ENCODE measurements at places on chromosomes 5 and 9.
A peak's percentile ranks its signal among the peaks of the same experiment; 100 is the strongest.

DNA sequence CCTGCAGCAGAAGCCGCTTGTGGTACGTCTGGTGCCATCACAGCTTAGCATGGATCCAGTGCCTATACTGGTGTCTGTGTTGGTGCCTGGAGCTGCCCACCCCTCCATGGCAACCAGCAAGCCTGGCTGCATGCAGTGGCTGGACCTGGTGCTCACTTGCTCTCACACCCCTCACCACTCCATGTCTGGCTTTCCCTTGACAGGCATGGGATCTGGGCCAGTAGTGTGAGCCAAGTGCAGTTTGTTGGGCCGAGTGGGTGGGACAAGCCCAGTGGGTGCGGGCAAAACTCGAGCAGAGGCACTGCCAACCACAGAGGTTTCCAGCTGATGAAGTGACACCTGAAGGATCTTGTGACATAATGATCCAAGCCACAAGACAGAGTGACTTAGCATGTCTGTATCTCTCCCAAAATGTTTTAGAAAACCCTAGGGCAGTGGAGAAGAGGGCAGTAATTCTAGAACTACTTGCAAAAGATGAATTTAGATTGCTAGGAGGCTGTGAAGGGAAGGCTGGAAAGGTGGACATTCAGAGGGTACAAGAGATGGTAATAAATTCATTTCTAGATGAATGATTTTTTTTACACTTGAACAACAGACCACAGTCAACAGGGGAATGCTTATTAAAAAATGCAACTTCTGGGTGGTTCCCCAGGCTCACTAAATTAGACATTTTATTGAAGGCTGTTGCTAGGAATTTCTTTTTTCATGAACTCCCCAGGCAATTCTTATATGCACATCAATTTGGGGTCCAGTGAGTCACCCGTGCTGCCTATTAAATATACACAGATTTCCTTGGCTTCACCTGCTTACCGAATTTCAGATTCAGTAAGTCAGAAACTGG, 660.3 kb downstream of the TLR4 start:
- DNase-seq = no peak

- DNase-seq = no peak
Measured at GRCh38 chr9:92737611-92738299, 26.9 kb downstream of the BICD2 start.

- no peak for DNase-seq
Measured at GRCh38 chr5:39608024-39608423, 183.2 kb upstream of the DAB2 start.

GRCh38 chr5:132425009-132425937, 55.8 kb downstream of the SLC22A5 start:
- no peak for DNase-seq

DNA sequence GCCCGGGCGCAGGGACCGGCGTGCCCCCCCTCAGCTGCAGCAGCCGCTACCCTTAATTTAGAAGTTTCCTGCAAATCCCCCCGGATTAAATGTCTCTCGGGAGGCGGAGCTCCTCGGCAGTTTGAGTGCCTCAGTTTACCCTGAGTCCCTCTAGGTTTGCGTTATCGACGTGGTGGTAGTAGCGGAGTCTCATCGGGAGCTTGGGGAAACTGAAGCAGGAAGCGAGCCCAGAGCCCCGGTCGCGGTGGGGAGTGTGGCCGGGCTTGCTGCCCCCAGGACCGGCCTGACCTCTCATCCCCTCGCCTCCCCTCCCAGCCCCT, 529 bp upstream of the TPM2 start:
- no peak for DNase-seq

GRCh38 chr5:95191330-95191729, 93.6 kb downstream of the MCTP1 start:
- no peak for DNase-seq

DNA sequence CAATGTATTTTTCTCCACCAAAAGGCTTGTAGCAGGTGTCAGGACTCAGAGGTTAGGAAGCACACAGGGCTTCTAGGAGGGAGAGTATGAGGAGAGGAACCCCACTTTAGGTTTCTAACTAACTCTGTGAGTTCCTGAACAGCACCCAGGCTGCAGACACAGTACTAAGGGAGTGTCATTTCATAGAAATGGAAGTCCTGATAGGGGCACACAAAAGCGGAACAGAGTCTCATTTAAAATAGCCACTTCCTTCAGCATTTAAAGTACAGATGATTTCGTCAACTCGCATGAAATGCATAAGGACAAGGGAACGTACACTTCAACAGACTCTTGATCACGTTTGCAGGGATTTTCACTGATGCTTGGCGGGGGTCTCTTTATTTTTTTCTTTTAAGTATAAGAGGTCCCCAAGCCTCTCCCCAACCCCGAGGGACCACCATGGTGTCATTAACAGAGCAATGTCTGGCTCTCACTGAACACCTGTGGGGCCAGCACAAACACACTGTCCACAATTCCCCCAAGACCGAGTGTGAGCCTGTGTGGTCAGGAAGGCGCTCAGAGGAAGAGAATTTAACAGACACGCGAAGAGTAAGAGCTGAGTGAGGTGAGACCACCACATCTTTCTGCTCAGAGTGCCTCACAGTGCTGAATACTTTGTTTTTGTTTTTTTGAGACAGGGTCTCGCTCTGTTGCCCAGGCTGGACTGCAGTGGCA, 82.3 kb downstream of the SECISBP2 start:
- DNase-seq = no peak

DNA sequence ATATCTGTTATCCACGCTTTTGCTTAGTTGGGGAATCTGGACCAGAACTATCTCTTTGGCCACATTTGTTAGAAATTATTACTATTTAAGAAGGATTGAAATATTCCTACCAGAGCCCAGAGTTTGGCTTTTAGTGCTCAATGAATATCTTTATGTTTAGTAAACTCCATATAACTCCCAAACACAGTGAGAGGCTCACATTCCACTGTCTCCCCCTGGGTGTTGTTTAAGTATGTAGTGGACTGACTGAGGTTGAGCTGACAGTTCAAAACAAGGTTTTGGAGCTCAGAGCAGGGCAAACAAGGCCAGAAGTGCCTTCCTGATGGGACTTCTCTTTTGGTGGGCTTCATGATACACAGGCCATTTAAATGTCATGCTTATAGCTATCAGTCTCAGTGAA, 216.0 kb downstream of the SMARCA2 start:
- DNase-seq = no peak

DNA sequence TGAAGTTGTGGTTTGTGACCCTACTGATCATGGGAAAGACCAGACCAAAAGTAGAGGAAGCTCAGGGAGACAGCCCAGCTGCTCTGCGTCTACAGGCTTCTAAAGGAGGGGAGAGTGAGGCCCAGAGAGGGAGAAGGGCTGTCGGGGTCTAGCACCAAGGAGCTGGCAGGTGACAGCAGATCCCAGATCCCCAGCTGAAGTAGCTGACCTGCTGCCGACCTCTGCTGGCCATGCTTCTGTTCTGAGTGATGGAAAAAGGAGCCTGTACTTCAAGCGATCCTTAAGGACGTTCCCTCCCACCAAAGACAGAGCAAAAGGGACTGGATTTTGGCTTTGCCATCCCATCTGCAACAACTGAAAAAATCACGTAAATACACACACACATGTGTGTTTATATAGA, 22.7 kb upstream of the QSOX2 start:
- DNase-seq = no peak

DNA sequence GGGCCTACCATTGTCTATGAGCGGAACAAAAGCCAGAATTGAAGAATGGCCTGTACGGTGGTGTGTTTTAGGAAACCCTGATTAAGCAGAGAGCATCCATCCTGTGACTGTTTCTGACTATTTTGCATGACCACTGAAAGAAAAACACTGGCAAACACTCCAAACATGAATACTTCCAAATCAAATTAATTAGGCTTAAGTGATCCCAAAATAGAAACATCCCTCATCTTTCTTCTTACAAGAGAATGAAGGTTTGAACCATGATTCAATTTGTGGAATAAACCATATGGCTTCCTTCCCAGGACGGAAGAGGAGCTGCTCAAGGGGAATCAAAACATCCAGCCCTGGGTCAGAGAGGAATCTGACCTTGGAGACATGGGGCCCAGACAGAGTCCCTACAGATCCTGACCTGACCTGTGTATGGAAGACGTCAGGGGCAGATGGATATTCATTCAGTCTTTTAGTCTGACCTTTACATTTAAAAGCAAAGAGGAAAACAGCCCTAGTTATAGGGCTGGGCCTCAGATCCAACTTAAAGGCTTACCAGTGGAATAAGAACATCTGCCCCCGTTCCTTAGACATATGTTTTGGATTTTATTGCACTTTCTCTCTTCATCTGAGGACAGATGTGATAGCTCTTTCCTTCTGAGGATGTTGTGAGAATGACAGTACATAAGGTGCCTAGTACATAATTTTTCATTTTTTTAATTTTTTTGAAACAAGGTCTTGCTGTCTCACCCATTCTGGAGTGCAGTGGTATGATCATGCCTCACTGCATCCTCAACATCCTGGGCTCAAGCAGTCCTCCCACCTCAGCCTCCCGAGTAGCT, 17.6 kb upstream of the RECK start:
- no peak for DNase-seq

GRCh38 chr9:3997492-3997891, 302.4 kb downstream of the GLIS3 start:
- no peak for DNase-seq

DNA sequence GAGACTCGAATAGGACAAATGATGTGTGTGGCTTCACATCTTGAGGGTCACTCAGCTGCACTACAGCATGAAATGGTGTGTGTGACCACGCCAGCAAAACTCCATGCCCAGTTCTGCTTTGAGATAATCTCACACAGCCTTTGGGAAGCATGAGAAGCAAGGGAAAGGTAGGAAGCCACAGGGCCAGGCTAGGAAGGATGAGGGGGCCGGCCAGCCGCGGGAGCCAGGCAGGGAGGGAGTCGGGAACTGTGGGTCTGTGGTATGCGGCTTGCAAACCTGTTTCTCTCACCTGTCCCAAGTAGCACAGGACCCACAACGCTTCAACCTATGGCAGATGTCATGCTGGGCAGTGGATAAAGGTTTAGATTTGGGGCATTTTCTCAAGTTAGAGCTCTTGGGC, 142.0 kb downstream of the HSPA4 start:
- no peak for DNase-seq

- no peak for DNase-seq
Measured at GRCh38 chr5:181051841-181052671, 12.0 kb downstream of the BTNL9 start.

DNA sequence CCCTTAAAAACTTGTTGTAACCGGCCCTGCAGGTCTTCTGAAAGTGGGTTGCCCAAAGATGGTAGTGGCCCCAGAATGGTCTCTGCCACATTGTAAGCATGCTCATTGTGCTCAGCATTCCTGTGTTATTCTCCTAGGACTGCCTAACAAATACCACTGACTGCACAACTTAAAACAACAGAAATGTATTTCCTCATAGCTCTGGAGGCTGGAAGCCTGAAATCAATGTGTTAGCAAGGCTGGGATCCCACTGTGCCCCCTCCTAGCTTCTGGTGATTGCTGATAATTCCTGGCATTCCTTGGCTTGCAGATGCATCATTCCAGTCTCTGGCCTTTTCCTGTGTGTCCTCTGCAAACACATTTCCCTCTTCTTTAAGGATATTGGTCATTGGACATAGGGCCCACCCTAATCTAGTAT, 3.4 kb upstream of the GCNT4 start:
- no peak for DNase-seq

- DNase-seq = no peak
Measured at GRCh38 chr5:140020601-140021177, 22.4 kb downstream of the NRG2 start.

DNA sequence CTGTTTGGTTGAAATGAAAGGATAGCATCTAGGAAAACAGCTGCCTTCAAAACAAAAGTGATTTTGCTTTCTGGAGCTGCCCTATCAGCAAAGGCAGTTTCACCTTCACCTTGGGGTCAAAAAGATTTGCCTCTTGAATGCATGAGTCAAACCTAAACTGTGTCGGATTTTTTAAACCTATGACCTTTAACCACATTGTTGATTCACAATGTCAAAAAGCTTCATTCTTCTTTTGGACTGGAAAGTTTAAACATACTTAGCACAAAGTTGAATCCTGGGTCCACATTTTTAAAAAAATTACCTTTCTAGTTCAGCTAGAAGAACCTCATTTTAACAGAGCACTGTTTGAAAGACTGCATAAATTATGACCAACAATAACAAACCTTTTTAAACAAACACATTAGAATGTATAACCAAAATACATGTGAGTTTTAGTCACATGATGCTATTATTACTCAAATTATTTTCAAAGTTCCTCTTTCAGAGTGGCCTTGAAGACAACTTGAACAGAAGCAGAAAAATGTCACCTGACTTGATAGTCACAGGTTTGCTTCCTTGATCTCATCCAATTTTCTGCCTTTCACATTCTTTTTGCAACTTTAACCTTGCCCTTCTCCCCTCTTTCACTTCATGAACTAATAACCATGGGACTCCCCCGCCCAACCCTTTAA, 109.7 kb upstream of the LHFPL2 start:
- no peak for DNase-seq

- DNase-seq = no peak
Measured at GRCh38 chr5:61894046-61894445, 412.0 kb upstream of the KIF2A start.

GRCh38 chr5:87541033-87541432, 128.3 kb upstream of the CCNH start:
- peak; percentile 9 for DNase-seq

DNA sequence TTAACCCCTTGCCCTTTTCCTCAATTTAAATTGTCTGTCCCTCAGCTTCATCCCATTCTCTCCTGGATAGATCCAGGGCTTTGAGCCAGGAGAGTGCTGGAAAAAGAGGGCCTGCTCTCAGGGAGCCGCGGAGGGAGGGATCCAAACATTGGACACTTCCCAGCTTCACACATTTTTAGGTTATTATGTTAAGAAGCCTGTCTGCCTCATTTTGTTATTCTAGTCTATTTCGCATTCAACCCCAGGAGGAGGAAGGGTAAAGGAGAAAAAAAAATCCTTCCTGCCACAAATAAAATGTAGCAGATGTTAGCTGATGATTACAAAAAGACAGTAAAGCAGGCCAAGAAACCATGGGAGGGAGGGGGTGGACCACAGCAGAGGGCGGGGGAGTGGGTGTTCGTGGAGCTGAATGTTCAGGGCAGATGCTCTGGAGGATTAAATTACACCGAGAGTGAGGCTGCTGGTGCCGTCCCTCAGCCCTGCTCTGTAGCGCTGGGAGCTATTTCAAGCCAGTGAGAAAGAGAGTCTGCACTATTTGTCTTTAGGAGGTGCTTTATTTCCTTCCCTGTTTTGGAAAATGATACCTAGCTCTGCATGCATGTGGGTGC, 60.6 kb upstream of the ZFR start:
- DNase-seq = peak; percentile 99
